ENCODE measurements at places on chromosomes 4 and X. TPM values are rescaled to one million over a fixed set of nuclear protein-coding genes. Genes with fewer than 3 reads are reported as not detected.

The KIF4A gene
- polyA plus RNA-seq: 11.4 TPM

The FOXR2 gene
- polyA plus RNA-seq: not detected

The SLC6A14 gene
- 0.56 TPM for polyA plus RNA-seq

The KLHL15 gene
- 14.3 TPM for polyA plus RNA-seq

The FAAH2 gene
- polyA plus RNA-seq: 6.3 TPM

The DGAT2L6 gene
- polyA plus RNA-seq: not detected

The EXOC1L gene
- polyA plus RNA-seq: 0.52 TPM

The ADH1A gene
- 12.3 TPM for polyA plus RNA-seq

The SMR3B gene
- polyA plus RNA-seq: not detected

The PDGFRA gene
- 130 TPM for polyA plus RNA-seq

The KDR gene
- 97.8 TPM for polyA plus RNA-seq

DNA sequence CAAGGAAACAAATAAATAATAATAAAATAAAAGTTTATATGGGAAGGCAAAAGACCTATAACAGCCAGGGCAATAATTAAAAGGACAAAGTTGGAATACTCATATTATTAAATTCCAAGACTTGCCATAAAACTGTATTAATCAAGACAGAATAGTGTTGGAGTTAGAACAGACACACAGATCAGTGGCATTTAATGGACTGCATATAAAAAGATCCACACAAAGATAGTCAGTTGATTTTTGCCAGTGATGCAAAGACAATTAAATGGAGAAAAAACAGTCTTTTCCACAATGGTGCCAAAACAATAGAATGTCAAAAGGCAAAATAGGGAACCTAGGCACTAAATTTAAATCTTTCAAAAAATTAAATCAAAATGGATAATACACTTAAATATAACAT is 587.1 kb upstream of the GRIA3 start:
- no peak for DNase-seq

DNA sequence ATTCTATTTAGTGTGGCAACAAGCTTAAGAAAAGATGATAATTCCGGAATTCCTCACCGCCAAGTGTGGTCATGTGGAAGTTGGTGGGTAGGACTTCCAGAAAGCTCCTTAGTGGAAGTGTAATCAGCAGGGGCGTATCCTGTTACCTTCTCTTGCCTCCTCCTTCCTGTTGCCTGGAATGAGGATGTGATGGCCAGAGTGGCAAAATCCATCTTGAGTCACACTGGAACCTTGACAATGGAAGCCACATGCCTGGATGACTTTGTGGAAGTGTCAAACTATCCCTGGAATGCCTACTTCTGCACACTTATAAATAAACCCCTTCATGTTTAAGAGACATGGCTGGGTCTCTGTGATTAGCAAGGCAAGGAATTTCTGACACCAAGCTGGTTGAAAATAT is 191.0 kb downstream of the PRDM5 start:
- no peak for DNase-seq

GRCh38 chr4:128728190-128728589 is 81.3 kb upstream of the JADE1 start:
- DNase-seq: no peak

GRCh38 chr4:121098266-121098665 is 25.9 kb upstream of the NDNF start:
- DNase-seq: no peak

- DNase-seq: no peak
Measured at GRCh38 chr4:68324519-68325262, 25.2 kb downstream of the YTHDC1 start.

DNA sequence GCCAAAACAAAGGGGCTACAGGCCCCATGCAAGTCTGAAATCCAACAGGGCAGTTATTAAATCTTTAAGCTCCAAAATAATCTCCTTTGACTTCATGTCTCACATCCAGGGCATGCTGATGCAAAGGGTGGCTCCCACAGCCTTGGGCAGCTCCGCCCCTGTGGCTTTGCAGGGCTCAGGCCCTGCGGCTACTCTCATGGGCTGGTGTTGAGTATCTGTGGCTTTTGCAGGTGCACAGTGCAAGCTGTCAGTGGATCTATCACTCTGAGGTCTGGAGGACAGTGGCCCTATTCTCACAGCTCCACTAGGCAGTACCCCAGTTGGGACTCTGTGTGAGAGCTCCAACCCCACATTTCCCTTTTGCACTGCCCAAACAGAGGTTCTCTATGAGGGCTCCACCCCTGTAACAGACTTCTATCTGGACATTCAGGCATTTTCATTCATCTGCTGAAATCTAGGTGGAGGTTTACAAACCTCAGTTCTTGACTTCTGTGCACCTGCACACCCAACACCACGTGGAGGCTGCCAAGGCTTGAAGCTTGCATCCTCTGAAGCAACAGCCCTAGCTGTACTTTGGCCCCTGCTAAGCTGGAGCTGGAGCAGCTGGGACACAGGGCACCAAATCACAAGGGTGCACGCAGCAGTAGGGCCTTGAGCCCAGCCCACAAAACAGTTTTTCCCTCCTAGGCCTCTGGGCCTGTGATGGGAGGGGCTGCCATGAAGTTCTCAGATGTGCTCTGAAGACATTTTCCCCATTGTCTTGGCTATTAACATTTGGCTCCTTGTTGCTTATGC is 154.8 kb upstream of the PDE5A start:
- no peak for DNase-seq

DNA sequence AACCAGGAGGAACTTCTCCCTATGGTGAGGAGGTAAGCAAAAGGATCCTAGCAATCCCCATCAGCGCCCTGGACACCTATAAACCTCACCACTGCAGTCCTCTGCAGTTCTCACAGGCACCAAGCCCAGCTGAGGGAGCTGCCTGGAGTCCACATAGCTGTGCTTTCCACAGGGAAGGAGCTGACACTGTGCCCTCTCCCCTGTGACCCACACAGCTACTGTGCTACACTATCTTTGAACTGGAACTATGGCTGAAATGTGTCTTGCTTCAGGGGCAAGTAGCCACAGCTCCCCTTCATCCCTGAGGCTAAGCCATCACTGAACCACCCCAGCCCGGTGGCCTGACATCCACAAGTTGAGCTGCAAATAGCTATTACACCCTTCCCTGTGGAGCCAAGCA is 208.5 kb upstream of the RPL34 start:
- DNase-seq: no peak

DNA sequence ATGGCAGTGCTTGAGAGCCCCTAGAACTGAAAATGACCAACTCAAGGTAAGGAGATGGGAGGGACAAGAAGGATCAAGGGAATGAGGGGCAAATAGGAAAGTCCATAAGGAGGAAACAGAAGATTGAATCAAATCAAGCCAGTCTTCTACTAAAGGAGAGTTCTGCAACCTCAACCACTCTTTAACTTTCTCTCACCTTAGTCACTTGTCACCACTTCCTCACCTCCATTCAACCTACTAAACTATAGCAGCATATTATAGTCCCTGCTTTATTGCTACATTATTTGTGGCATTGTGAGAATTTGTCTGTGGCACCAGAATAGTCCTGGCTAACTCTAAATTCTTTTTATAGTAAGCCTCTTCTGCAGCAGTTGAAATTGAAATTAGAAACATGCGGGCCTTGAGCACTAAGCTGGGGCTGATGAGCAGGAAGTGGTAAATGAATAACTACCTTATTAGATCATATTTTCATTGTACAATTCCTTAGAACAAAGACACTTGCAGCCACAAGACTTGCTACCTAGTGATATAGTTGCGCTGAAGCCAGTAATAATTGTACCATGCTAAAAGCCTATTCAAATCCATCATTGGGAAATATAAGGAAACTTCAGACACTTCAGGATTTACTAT is 336.9 kb downstream of the ZNF674 start:
- DNase-seq: no peak

DNA sequence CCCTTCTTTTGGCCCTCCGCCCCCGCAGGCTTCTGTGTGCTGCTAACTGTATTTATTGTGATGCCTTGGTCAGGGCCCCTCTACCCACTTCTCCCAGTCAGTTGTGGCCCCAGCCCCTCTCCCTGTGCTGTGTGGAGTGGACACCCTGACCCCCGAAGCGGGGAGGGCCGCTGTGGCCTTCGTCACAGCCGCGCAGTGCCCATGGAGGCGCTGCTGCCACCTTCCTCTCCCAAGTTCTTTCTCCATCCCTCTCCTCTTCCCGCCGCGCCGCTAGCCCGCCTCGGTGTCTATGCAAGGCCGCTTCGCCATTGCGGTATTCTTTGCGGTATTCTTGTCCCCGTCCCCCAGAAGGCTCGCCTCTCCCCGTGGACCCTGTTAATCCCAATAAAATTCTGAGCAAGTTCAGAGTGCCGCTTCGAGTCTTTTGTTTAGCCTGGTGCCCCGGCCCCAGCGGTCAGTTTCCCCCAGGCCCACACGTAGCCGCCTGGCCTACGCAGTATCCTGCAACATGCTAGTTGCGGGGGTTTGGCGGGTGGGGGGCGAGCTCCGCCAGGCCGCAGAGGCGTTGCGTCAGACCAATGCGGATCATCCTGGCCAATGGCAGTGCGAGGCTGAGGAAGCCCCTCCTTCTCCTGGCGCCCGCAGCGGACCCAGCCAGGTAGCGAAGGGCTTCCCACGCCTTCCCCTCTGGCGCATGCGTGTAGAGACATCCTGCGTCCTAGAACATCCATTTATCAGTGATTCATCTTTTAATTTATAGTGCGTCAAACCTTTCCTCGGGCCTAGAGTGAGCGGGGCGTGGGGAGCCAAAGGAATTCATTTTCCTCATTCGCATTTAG is 5.6 kb upstream of the KANTR start:
- peak; percentile 79 for DNase-seq

DNA sequence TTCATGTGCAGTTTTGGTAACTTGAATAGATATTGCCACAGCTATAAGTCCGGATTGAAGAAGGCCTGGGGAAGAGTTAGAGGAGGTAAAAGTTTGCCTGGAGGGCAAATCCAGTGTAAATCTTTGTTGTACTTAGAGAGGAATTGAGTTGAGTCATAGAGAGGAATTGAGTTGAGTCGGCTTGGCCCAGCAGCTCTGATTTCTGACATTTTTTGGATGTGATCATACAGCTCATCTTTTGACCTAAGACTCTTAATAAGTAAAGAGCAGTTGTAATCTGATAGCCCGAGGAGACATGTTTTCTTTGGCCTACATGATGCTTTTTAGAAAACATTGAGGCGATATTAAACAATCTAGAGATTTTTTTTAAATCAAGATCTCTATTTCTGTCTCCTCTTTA is 3.9 kb downstream of the KIT start:
- no peak for DNase-seq

DNA sequence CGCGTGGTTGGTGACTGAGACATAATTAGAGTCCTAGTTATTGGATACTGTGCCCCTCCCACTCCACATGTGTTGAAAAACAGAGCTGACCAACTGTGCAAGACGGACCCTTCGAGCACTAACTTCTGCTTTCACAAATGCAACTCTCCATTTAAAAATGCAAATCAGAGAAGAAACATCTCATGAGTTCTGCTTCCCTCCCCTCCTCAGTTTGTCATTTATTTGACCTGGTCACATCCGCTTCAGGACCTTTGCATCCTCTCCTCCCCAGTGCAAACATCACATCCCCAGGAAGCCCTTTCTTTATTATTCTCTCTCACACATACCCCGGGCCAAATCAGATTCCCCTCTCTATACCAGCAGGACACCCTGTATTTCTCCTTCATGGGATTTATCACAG is 38.1 kb upstream of the NOCT start:
- no peak for DNase-seq

GRCh38 chrX:111071542-111072277 is 24.3 kb upstream of the PAK3 start:
- DNase-seq: no peak

DNA sequence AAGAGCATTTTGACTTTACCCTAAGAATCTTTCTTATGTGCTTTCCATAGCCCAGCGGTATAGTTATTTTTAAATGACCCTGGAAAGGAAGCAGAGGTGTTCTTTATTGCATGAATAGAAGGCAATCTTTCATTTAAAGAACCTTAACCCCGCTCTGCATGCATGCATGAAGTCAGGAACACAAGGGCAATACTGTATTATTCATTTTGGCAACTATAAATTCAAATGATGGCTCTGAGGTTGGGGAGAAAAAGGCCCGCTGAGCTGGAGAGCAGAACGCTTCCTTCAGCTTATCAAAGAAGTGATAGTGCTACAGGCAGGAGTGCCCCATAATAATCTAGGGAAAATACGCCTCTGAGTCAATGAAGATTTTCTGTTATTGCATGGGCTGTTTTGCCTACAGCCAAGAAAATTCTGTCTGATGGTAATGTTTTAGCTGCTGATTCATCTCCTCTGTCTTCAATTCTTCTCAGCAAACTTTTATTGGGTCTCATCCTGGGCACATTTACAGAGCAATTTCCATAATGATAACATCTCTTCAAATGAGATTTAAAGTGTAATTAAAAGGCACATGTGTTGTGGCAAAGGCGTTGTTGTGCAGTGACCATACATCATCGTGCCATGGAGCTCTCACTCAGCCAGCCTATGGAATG is 452.2 kb upstream of the FTHL17 start:
- DNase-seq: no peak

DNA sequence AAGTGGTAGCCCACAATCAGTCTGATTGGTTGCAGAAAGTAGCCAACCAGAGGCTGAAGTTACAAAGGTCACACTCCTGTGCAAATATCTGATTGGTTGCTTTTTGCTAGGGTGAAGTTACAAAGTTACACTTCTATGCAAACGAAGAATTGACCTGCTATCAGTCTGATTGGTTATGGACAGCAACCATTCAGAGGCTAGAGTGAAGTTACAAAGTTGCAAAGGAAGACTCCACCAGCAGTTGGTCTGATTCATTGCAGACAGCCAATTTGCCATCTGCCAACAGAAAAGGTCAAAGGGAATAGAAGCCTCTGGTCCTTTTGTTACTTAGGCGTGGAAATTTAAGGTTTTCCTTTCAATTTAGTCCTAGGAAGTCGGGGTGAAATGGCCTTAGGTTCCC is 377.7 kb downstream of the PRDM5 start:
- DNase-seq: no peak

- DNase-seq: no peak
Measured at GRCh38 chrX:34810364-34810763, 132.2 kb upstream of the FAM47B start.

DNA sequence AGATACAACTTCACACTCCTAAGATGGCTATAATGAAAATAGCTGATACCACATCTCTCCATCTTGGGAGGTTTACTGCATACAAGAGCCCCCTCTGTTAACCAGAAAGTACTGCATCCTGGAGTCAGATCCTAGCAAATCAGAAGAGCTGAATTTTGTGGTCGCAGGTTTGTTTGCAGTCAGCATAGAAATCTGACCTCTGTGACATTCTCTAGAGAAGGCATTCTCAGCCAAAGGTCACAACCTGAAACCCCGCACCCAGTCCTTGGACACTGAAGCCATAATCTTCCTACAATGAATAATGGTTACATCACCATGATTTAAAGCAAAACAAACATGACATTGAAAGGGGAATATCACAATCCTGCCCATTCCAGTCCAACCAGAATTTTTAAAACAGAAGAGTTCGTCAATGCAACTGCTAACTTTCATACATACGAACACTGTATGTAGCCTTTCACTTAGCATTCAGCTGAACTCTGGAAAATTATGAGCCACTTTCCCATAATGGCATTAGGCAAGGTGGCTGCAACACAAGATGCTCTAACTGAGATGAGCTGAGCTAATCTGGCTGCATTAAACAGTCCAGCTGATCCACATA is 17.6 kb downstream of the HS6ST2 start:
- DNase-seq: no peak

DNA sequence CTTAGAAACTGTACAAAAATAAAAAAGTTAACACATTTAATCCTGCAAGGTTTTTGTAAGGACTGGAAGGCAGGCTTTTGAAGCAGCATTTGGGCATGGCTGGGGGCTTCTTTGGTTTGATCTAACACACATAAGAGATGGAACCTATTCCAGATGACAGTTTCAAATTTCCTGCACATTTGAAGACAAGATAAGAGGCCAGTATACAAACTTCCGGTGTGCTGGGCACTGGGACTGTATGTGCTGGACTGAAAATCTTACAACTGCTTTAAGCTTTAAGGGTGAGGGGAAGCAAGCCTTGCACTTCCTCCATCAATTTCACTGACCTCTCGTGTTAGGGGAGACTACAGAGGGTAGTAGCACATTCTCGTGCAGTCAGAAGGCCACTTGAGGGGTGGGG is 122.9 kb downstream of the AMMECR1 start:
- no peak for DNase-seq

Data from right lung (tissue), 10 donors.